Substantia nigra (tissue), 51 donors: ENCODE measurements at places on chromosomes 4 and X.

DNA sequence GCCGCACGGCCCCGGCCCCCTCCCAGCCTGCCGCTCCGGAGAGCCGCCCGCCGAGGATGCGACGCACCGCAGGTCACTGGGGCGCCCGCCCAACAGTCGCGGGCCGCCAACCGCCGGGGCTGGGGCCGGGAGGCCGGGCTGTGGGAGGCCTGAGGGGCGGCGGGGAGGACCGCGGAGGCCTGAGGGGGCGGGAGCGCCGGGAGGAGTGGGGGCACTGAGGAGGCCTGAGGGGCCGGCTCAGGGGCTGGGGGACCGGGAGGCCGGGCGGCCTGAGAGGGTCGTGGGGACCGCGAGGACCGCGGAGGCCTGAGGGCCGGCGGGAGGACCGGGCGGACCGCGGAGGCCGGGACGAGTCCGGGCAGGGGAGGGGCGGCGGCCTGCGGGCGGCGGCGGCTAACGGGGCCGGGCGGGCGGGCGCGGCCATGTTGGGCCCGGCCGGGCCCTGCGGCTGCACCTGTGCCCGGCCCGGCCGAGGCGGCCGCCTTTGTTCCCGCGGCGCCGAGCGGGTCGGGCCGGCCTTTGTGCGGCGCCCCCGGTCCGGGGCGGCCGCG lies 353 bp downstream of the NSD2 start:
- DNase-seq: peak; percentile 22

- no peak for DNase-seq
Observed at GRCh38 chrX:38515291-38515690, 46.1 kb upstream of the TSPAN7 start.

DNA sequence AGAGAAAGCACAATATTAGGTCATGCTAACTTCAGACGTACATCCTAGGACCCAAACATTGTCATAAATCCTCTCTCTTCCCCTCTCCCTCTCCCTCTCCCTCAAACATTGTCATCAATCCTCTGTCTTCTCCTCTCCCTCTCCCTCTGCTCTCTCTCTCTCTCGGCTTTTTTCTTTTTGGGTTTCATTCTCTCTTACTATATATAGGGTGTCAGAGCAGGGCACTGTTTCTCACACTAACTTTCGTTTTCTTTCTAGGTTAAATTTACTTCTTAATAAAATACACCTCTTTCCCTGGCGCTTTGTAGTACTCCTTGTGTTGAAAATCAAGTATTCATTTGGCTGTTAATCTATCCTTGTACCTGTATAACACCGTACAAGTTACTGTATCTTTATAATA lies 37.0 kb upstream of the HERC5 start:
- no peak for DNase-seq

DNA sequence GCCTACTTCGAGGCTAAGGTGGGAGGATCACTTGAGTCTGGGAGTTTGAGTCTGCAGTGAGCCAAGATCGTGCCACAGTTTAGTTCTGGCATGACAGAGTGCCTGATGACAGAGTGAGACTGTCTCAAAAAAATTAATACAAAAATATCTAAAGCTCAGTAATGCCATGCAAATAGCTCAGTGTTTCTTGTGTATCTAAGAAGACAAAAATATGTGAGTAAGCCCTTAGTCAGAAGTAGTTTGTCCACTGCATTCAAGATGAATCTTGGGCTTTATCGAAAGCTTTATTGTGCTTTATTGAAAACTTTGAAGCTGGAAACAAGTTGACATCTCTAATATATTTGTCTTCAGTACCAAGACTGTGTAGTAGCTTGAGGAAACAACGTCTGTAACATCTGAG lies 115.9 kb downstream of the GPAT3 start:
- DNase-seq: no peak

- DNase-seq: no peak
Observed at GRCh38 chrX:15465896-15466651, 27.1 kb downstream of the PIR start.

- DNase-seq: no peak
Observed at GRCh38 chrX:101602077-101602476, 15.7 kb downstream of the ARMCX6 start.

GRCh38 chr4:70603856-70604255 lies 11.8 kb downstream of the AMBN start:
- no peak for DNase-seq

GRCh38 chr4:87975466-87975865 lies at the start of gene SPP1:
Gene SPP1, plus strand, starts transcription at chr4:87975714. Its CDS starts 1,182 bp downstream, at chr4:87976896.
- peak; percentile 64 for DNase-seq

GRCh38 chr4:109186458-109186945 lies 116.0 kb downstream of the COL25A1 start:
- DNase-seq: no peak

DNA sequence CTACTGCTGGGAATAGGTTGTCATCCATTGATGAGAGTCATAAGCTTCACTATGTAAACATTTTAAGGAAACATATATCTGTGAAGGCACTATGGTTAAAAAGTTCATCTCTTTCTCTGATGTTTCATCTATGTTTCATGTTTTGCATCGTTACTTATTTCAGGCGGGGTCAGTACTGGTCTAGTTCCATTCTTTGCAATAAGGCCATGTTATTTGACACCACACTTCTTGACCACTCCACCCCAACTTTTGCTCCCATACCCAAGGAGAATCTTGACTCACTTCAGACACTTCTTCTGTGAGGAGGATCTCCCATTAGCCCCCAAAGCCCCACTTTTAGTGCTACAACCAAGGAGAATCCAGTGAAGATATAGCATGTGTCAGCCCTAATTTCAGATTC lies 119.4 kb downstream of the GRIA3 start:
- no peak for DNase-seq

DNA sequence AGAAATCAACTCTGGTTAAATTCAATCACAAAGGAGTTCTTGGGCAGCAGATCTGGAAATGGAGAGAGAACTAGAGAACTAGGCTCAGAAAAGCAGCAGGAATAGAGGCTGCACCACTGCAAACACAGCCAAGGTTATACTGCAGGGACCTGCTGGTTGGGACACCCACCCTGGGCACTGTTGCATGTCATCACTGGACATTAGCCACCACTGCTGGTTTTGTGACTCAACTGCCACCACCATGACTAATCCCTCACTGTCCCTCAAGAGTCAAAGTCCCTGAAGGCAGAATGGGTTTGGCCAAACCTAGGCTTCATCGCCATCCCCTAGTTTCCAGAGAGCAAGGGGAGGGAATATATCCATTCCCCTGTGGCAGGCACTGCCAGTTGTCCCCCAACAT lies 38.1 kb upstream of the IRAK1 start:
- no peak for DNase-seq

DNA sequence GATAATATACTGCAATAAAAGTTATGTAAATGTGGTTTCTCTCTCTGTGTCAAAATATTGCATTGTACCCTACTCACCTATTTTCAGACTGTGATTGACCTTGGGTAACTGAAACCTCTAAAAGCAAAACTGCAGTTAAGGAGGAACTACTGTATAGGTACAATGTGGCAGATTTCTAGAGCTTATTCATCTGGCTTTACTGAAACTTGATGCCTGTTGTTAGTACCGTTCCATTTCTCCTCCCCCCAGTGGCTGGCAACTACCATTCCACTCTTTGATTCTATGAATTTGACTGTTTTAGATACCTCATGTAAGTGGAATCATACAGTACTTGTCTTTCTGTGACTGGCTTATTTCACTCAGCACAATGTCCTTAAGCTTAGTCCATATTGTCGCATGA lies 61.9 kb downstream of the HOPX start:
- DNase-seq: no peak

GRCh38 chrX:100447655-100448397 lies 37.8 kb upstream of the PCDH19 start:
- DNase-seq: peak; percentile 4

DNA sequence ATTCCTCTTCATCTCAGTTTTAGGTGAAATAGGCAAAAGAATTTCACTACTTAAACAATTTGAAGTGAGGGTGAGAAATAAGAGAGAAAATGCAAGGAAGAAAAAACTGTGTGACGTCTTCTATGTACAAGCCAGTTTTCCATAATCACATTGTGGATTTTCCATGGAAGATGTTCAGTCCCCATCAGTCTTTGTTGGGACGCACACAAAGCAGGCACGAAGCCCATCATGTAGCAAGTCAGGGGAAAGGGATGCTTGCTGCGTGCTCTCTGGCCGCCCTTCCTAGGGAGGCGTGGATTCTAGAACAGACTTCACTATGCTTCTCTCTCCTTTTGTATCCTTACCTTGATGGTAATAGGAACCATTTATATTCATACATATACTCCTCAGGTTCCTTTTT lies 54.7 kb downstream of the RBPJ start:
- no peak for DNase-seq

GRCh38 chr4:1872870-1873269 lies 1.7 kb downstream of the NSD2 start:
- DNase-seq: no peak

DNA sequence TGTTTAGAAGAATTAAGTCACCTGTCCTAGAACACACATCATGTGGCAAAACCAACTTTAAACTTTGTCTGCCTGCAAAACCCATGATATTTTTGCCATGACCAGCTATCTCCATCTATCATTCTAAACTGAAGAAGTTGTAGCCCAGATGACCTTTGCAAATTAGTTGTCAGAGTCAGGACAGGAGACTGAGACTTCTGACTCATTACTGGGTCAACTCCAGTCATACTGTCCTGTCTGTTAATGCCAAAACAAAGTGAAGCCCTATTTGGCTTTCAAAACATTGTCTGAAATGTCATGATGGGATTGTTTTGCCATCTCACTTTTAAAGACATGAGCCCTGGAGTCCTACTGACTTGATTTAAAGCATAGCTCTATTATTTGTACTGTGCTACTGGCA lies 365.7 kb upstream of the CPEB2 start:
- no peak for DNase-seq

DNA sequence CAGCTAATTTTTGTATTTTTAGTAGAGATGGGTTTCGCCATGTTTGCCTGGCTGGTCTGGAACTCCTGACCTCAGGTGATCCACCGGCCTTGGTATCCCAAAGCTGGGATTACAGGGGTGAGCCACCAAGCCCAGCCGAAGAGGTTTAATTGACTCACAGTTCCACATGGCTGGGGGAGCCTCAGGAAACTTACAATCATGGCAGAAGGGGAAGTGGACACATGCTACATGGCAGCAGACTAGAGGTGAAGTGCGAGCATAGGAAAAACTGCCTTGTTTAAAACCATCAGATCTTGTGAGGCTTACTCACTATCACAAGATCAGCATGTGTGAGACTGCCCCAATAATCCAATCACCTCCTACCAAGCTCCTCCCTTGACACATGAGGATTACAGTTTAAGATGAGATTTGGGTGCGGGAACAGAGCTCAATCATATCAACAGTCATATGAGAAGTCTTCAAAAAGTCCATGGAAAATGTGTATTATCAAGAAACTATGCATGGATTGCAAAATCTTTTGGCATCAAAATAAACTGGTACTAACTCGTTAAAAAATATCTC lies 25.8 kb upstream of the RPL39 start:
- no peak for DNase-seq

DNA sequence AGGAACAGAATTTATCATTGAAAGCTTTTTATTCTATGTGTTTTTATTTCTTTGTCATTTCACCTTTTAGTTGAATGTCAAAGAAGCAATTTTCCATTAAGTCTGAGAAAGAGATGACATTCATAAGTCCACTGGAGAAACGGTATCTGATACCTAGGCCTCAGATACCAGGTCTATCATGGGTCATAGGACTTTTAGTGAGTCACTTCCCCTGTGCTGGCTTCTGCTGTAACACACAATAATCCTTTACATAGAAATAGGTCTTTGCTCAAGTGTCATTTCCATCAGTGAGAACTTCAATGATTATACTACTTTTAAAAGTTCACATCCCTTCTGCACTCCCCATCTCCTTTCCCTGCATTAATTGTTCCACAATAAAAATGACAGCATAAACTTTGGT lies 125.5 kb upstream of the ARMCX2 start:
- DNase-seq: no peak

DNA sequence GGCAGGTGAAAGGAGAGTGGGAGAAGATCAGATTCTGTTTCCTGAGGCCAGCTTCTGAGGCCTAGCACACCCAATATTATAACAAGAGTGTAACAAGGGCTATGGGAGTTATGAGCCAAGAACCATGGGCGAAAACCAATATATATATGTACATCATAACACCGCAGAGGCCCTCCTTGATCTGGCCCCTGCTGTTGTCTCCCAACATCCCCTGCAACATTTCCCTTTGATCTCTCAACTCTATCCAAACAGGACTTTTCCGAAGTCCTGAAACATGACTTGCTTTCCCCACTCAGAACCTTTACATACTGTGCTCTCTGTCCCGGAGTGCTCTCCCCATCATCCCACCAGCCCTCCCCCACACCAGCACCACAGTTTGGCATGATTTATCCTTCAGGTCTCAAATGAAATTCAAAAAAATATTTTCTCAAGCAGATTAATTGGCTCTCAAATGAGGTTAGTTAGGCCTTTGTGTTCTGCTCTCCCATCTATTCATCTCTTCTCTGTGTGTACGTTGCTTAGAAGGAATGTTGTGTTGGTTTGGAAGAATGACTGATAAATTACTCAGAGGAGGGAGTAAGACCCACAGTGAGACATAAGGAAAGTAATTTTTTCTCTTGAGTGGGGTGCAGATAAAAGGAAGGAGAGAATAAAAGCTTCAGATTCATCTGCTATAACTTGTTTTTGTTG lies 58.1 kb upstream of the SMIM10 start:
- DNase-seq: no peak

GRCh38 chrX:151184705-151185104 lies 8.3 kb downstream of the GPR50 start:
- no peak for DNase-seq

DNA sequence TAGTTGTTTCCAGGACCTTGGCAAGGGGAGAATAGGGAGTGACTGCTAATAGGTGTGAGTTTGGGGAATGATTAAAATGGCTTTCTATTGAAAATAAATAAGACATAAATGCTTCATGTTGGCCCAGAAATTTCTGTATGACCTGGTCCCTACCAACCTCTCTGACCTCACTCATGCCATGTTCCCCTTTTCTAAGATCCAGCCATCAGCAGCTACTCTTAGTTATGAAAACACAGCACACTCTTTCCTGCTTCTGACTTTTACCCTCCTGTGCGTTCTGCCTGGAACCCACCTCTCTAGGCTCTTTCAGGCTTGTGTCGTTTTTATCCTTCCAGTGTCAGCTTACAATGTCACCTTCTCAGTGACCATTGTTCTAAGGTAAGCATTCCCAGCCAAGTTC lies 14.8 kb upstream of the CXCL5 start:
- DNase-seq: no peak

GRCh38 chr4:110489901-110490508 lies 14.1 kb downstream of the ENPEP start:
- DNase-seq: no peak

GRCh38 chr4:26766141-26766540 lies 94.5 kb upstream of the STIM2 start:
- DNase-seq: no peak
